ENCODE measurements at places on chromosomes 2 and 18. TPM values are rescaled to one million over a fixed set of nuclear protein-coding genes. Genes with fewer than 3 reads are reported as not detected.

Gene LHCGR
- total RNA-seq = not detected

Gene GEN1
- total RNA-seq = 4.6 TPM

Gene SERPINB10
- total RNA-seq = not detected

Gene MSTN
- total RNA-seq = not detected

DNA sequence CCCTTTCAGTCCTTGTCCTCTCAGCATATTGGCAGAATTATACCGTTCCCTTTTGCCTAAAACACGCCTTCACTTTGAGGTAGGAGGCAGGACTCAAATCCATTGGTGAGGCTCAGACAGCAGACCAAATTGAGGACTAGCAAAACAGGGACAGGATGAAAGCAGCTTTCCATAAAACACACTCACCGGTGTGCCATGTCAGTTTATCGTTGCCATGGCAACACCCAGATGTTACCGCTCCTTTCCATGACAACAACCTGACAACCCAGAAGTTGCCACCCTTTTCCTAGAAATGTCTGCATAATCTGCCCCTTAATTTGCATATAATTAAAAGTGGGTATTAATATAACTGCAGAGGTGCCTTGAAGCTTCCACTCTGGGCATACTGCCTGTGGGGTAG is 730.4 kb downstream of the METTL4 start:
- H3K4me3 ChIP-seq = no peak overlapping the region
- DNase-seq = no peak

GRCh38 chr2:10252224-10252623 is 50.5 kb upstream of the HPCAL1 start:
- no peak for DNase-seq
- H3K4me3 ChIP-seq = no peak overlapping the region
- no peaks in the 10 kb centered on the region for H3K36me3 ChIP-seq
- no peak overlapping the region for H3K27ac ChIP-seq
- no peaks in the 10 kb centered on the region for H3K27me3 ChIP-seq
- no peaks in the 10 kb centered on the region for H3K4me1 ChIP-seq

- no peaks in the 10 kb centered on the region for H3K36me3 ChIP-seq
- H3K4me1 ChIP-seq = no peaks in the 10 kb centered on the region
- DNase-seq = peak; percentile 61
- H3K27ac ChIP-seq = no peak overlapping the region
These were observed 122.3 kb downstream of the HAUS1 start for GRCh38 chr18:46226461-46226860.

- H3K4me3 ChIP-seq = no peak overlapping the region
- no peaks in the 10 kb centered on the region for H3K4me1 ChIP-seq
- no peaks in the 10 kb centered on the region for H3K27me3 ChIP-seq
- DNase-seq = no peak
- H3K36me3 ChIP-seq = no peaks in the 10 kb centered on the region
- no peak overlapping the region for H3K27ac ChIP-seq
These were observed 469.0 kb upstream of the SALL3 start for GRCh38 chr18:78510636-78511035.

DNA sequence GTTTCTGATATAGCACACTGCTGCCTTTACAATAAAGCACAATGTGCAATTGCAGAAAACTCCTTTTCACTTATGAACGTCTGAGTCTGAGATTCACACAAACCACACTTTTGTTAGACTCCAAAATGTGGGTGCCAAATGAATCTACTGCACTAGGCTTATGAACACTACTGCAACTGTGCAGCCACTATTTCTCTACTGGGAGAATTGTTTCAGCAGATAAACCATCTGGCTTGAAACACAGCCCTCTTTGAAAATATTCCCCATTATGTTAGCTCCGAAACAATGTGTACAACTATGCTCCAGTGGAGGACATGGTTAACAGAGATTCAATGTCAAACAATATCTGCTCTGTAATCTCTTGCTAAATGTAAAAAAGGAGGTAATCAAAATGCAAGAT is 188.7 kb upstream of the ZEB2 start:
- no peaks in the 10 kb centered on the region for H3K4me1 ChIP-seq
- no peak for DNase-seq
- H3K27me3 ChIP-seq = no peaks in the 10 kb centered on the region
- H3K36me3 ChIP-seq = no peaks in the 10 kb centered on the region
- no peak overlapping the region for H3K27ac ChIP-seq

DNA sequence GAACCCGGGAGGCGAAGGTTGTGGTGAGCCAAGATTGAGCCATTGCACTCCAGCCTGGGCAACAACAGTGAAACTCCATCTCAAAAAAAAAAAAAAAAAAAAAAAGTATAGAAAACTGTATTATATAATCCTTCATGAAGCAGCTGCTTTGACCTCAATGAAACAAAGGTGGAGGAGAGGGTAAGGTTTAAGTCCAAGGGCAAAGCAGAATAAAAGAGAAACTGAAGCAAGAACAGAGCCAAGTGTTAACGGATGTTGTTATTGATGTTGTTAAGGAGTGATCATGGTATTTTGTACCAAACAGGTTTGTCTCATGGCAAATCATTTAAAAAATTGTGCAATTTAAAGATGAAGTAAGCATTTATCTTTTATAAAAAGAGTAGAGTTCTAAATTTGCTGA is 7.4 kb downstream of the RAPH1 start:
- no peak overlapping the region for H3K4me3 ChIP-seq
- H3K36me3 ChIP-seq = no peaks in the 10 kb centered on the region
- H3K27ac ChIP-seq = no peak overlapping the region
- DNase-seq = no peak
- H3K4me1 ChIP-seq = no peaks in the 10 kb centered on the region
- H3K27me3 ChIP-seq = no peaks in the 10 kb centered on the region

Gene CHRNG
- not detected for total RNA-seq

GRCh38 chr2:190526105-190526750 is 8.3 kb downstream of the NEMP2 start:
- DNase-seq = no peak
- H3K36me3 ChIP-seq = no peaks in the 10 kb centered on the region
- no peak overlapping the region for H3K4me3 ChIP-seq
- H3K4me1 ChIP-seq = peaks cover 8% of the 10 kb centered on the region
- H3K27me3 ChIP-seq = no peaks in the 10 kb centered on the region

DNA sequence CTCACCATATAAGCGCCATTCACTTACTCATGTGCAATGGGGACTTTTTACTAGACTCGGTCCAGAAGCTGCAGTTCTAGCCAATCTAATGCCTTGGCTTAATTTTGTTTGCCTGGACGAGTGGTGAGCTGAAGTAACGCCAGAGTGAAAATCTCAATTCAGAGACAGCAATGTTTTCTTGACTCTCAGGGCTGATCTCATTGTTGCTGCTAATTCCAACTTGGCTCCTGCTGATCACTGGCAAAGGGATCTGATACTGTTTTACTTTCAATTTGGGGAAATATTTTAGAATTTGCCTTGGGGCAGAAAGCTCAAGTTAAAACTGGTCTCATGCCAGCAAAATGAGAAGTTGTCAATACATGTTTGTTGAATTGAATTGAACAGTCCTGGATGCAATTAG is 906.6 kb upstream of the CDH2 start:
- no peaks in the 10 kb centered on the region for H3K4me1 ChIP-seq
- no peak for DNase-seq
- no peaks in the 10 kb centered on the region for H3K27me3 ChIP-seq
- H3K4me3 ChIP-seq = no peak overlapping the region

Gene TTC21B
- 11.4 TPM for total RNA-seq

Gene SKA1
- 2.6 TPM for total RNA-seq

Gene ANKMY1
- total RNA-seq = 7.2 TPM

Gene ATL2
- 35.5 TPM for total RNA-seq

GRCh38 chr2:64656379-64656778 is 2.7 kb upstream of the SERTAD2 start:
- peaks cover 22% of the 10 kb centered on the region for H3K4me1 ChIP-seq
- H3K36me3 ChIP-seq = no peaks in the 10 kb centered on the region
- no peak overlapping the region for H3K27ac ChIP-seq
- no peak for DNase-seq
- no peaks in the 10 kb centered on the region for H3K27me3 ChIP-seq

Gene CYTIP
- total RNA-seq = 0.16 TPM

Measured in astrocyte (in vitro differentiated cells and primary cell).